ENCODE measurements at places on chromosomes 13 and 19. TPM values are rescaled to one million over a fixed set of nuclear protein-coding genes. Genes with fewer than 3 reads are reported as not detected.

The PRR22 gene
- not detected for total RNA-seq

The RFX1 gene
- total RNA-seq = 5.0 TPM

The PCDH20 gene
- total RNA-seq = 1.1 TPM

The TUBA3C gene
- total RNA-seq = not detected

The ZNF492 gene
- 0.14 TPM for total RNA-seq

The ZNF799 gene
- total RNA-seq = 6.4 TPM

The NRTN gene
- 6.7 TPM for total RNA-seq

The PTBP1 gene
- total RNA-seq = 66.7 TPM

The C19orf73 gene
- total RNA-seq = not detected

The TOMM40 gene
- total RNA-seq = 21.6 TPM

The MAST3 gene
- 3.5 TPM for total RNA-seq

The MYH14 gene
- total RNA-seq = 3.9 TPM

The ZNF534 gene
- 0.36 TPM for total RNA-seq

The MADCAM1 gene
- 0.55 TPM for total RNA-seq

The OR7C1 gene
- total RNA-seq = not detected

The LILRB1 gene
- 1.8 TPM for total RNA-seq

The ZNF709 gene
- total RNA-seq = 4.4 TPM

GRCh38 chr19:2041433-2041682 lies 9.7 kb downstream of the MKNK2 start:
- DNase-seq = no peak

DNA sequence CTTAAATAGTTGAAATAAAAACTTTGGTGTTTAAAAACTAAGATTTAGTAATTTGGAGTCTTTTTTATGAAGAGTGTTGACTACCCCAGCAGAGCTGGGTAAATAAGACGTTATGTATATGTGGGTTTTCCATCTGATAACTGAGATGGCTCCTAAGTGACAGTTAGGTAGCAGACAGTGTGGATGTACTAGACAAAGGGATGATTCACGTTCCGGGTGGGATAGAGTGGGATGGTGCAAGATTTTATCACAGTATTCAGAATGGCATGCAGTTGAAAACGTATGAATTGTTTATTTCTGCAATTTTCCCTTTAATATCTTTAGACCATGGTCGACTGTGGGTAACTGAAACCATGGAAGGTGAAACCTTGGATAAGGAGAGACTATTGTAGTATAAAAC lies 50.4 kb downstream of the NAA16 start:
- DNase-seq = no peak

DNA sequence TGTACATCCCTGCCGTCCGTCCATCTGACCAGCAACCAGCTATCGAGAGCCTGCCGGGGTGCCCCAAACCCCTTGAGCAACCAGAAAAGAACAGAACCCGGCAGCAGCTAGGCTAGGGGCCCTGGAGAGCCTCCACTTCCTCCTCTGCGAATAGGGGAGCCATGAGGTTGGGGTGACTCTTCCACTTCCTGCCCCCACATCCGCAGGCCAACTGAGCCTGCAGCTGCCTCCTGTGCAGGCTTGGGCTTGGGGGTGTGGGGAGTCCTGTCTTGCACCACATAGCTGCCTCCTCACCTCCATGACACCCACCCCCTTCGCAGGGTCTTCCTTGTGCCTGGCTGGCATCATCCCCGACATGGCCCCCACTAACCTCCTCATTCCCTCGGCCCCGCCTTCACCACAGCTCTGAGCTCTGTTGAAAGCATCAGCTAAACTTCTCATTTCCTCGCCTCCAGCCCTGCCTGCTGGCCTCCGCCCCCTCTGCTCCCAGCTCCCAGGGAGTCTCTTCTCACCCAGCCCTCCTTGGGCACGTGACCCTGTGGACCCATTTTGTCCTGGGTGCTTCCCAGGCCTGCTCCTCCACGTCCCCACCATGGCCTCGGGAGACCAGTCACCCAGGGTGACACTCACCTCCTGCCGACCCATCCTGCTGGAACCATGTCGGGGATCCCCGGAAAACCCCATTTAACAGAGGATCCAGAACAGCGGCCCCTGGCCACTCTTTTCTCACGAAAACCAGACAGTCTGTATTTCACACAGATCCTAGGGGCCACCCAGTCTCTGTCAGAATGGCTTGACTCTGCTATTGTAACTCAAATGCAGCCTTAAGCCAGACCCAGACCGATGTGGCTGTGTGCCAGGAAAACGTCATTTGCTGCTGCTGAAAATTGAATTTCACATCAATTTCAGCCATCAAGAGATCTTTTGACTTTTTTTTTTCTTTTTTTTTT lies 50.4 kb downstream of the MYO9B start:
- peak; percentile 80 for DNase-seq

GRCh38 chr19:18306888-18307260 lies 16.0 kb downstream of the LSM4 start:
- no peak for DNase-seq

DNA sequence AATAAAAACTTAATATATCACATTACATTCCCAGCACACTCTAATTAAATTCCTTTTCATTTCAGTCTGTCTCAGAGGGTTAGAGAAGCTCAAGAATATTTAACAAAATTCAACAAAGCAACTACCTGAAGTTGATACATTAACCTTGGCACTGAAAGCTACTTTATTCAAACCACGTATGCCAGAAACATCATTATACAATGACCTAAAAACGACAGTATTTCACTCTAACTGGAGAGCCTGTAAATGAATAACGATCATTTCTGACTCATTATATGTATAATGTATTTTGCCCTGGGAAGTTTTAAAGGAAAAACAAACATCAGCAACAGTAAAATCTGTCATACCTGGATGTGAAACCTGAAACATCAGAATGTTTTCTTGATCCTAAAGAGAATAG lies 270.1 kb downstream of the SLITRK5 start:
- DNase-seq = no peak

DNA sequence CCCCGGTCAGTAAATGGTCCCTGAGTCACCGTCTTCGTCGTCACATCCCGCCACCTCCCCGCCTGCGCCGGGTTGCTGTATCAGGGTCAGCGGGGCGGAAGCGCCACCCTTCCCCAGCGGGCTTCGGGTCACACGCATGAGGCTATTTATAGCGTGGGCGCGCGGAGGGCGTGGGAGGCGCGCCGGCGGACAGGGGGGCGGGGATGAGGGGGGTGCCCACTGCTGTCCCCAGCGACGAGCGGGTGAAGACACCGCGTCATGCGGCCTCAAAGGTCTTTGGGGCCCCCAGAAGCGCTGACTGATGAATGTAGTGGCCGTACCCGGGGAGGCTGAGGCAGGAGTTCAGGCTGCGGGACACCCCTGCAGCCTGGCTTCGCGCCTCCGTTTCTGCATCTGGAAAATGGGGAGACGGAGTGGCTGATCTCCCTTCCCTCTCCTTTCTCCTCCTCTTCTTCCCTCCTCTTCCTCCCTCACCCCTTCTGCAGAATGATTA lies 7.9 kb downstream of the UNC13A start:
- DNase-seq = peak; percentile 79

DNA sequence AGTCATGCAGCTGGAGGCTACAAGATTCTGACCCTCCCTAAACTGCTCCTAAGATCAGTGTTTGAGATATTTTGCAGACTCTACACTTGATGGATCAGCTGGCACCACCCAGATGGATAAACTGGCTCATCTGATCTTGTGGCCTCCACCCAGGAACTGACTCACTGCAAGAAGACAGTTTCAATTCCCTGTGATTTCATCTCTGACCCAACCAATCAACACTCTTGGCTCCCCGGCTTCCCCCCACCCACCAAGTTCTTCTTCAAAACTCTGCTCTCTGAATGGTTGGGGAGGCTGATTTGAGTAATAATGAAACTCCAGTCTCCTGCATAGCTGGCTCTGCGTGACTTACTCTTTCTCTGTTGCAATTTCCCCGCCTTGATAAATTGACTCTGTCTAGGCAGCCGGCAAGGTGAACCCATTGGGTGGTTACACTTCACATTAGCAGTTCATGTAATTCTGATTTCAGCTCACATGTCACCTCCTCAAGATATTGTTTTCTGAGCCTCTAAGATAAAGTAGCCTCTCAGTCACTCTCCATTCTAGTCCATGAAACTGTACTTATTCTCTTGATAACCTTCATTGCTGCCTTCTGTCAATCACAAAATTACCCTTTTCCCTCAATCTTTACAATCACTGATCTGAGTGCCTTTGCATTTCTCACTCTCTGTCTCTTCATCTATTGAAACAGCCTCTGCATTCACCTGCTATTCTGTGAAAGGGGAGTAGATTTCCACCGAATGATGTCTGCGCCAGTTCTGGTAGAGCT lies 9.9 kb upstream of the FPR3 start:
- DNase-seq = peak; percentile 84

GRCh38 chr19:5767949-5768348 lies 16.6 kb downstream of the PRR22 start:
- DNase-seq = no peak

DNA sequence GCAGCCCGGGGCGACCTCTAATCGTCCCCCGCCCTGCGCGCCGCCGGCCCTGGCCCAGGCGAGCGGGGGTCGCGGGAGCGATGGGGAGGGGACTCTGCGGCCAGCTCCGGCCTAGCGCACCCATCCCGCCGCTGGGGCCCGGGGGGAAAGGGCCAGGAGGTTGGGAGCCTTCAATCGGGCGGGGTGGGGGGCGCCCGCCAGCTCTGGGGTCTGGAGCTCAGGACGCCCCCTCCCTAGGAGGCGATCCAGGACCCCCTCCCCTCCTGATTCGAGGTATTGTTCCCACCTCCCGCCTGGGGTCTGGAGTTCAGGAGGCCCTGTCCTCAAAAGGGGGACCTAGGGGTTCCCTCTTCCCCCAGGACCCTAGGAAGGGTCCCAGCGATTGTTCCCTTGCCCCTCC lies 430 bp downstream of the ZNF358 start:
- DNase-seq = peak; percentile 69

- DNase-seq = no peak
Measured at GRCh38 chr19:31718032-31718431, 368.8 kb upstream of the TSHZ3 start.

- DNase-seq = no peak
Measured at GRCh38 chr13:48511621-48512230, 21.2 kb downstream of the RCBTB2 start.

- no peak for DNase-seq
Measured at GRCh38 chr19:13100841-13101589, 1.6 kb downstream of the LYL1 start.

- DNase-seq = peak; percentile 94
Measured at GRCh38 chr19:677201-677600, 1.0 kb downstream of the FSTL3 start.

- DNase-seq = no peak
Measured at GRCh38 chr13:63999614-64000305, 2584.1 kb upstream of the PCDH20 start.

DNA sequence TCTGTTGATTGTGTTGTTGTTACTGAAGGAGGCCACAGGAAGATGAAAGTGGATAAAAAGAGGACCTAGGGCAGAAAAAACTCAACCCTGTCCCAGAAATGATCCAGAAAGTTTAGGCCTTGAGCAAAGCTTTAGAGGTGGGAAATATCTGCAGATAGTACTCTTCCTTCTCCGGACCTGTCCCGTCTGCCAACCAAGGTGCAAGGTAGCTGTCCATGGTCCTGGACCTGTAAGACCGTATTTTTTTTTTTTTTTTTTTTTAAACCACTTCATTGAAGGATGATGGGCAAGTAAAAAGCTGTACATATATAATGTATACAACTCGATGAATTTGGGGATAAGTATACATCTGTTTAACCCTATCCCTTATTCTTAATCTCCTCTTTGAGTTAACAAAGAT lies 225.9 kb downstream of the OLFM4 start:
- no peak for DNase-seq

- no peak for DNase-seq
Measured at GRCh38 chr13:73142071-73142470, 83.3 kb downstream of the KLF5 start.

GRCh38 chr13:106466691-106467426 lies 68.6 kb downstream of the EFNB2 start:
- DNase-seq = no peak

DNA sequence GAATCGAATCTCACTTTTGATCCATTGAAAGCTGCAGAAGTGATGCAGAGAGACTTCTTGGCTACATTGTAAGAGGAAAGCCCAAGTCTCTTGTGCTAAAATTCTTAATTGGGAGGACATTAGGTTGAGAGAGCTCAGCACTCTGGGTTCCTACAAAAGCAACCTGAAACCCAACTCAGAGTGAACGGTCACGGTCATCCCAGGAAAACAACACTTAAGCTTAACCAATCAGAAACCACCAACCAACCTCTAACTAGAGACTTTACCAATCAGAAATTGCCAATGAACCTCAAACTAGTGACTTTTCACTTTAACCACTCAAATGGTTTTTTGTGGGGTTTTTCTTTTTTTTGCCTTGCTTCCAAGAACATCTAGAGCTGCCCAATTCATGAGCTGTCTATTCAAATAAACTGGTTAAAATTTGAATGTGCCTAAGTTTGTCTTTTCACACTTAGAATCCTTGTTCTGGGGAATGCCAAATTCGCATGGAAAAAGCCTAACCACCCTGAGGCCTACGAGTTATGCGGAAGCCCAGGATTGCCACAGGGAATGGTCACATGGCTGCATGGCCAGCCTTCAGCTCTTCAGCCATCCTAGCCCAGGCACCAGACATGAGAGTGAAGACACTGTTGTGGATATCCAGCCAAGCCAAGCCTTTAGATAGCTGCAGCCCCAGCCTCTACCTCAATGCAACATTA lies 17.8 kb upstream of the CLN5 start:
- DNase-seq = no peak

GRCh38 chr13:93388701-93389100 lies 162.1 kb downstream of the GPC6 start:
- DNase-seq = no peak

- DNase-seq = no peak
Measured at GRCh38 chr13:58165617-58166016, 534.1 kb downstream of the PCDH17 start.

DNA sequence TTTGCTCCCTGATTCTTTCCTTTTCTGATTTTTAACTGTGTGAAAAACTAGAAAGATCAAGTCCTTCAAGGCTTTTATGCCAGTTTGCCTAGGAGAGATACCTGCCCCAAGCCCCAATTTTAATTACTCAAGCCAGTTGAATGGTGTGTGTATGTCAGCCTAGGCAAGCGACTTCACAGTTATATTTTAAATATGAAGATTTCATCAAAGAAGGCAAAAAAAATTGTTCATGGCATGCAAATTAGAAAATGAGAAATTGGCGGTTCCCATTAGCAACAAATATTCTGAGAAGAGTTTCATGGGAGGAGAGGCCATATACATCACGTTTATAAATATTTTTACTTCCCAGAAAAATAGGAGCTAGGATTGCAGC lies 167.6 kb downstream of the SLC7A1 start:
- no peak for DNase-seq

DNA sequence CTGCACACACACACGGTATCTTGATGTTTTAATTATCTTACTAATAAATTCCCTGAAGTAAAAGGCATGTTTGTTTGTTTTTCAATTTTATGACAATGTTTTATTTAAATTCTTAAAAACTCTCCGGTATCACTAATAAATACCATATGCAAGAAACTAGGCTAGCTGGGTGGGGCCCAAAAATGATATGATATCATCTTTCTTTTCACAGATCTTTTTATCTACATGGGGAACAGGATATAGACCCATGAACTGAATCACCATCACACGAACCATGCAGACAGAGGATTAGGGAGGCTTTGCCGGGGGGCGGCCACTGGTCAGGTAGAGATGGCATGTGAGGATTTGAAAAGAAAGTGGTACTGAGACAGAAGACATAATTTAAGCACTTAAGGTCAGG lies 266.4 kb downstream of the ENOX1 start:
- DNase-seq = no peak
